Fibroblast of skin of back (primary cell): ENCODE measurements at places on chromosomes 4 and X.

- no peak for DNase-seq
Observed at GRCh38 chrX:134671294-134671693, 13.0 kb upstream of the PLAC1 start.

DNA sequence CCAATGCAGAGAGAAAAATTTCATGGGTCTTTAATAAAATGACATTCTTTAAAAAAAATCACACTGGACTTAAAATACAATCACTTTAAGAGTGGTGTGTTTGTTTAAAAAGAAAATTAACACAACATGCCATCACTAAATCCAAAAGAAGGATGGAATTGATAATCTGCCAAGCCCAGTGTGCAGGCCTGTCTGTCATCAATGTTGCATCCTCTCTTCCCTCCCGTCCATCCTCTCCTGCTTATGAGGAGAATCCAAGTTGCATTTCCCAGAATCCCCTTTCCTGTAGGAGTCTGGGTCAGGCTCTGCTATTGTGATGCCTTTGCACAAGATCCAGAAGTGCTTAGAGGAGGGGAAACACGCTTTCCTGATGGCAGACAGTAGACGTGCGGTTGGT, 169.4 kb downstream of the MID1 start:
- DNase-seq, result no peak

GRCh38 chr4:89158884-89159503, 47.7 kb downstream of the TIGD2 start:
- DNase-seq, result peak; percentile 43

DNA sequence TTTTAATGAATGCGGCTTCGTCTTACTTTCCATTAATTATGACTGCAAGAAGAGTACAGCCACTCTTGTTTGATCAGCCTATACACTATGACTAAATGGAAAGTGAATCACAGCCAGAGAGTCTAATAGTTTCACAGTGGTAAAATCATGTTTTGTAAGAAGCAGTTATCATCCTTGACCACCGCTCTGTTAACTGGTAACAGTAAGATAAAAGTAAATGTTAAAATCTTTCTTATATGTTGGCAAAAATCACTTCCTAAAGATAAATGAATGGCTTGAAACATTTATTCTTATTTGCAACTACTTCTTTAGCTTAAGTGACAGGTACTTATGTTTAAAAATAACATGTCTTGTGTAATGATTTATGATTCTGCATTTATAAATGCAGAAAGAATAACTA, 13.2 kb downstream of the GALNT7 start:
- DNase-seq, result peak; percentile 64

DNA sequence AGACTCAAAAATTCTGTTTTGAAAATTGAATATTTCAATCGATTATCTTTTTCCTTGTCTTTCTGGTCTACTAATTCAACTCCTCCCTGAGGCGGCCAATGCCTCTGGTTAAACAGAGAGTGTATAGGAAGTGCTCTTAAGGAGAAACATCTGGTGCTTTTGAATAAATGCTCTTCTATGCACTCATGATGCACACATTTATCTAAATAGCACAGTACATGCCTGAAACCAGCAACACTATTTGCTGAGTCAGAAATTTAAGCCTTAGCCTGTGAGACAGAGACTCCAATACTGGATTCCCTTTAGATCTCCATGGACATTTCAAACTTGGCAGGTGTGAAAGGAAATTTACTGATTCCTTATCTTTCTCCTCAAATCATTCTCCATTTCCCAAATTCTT, 118.6 kb downstream of the SLIT2 start:
- DNase-seq, result peak; percentile 79

- DNase-seq, result peak; percentile 54
Observed at GRCh38 chr4:26368685-26369084, 47.9 kb downstream of the RBPJ start.

DNA sequence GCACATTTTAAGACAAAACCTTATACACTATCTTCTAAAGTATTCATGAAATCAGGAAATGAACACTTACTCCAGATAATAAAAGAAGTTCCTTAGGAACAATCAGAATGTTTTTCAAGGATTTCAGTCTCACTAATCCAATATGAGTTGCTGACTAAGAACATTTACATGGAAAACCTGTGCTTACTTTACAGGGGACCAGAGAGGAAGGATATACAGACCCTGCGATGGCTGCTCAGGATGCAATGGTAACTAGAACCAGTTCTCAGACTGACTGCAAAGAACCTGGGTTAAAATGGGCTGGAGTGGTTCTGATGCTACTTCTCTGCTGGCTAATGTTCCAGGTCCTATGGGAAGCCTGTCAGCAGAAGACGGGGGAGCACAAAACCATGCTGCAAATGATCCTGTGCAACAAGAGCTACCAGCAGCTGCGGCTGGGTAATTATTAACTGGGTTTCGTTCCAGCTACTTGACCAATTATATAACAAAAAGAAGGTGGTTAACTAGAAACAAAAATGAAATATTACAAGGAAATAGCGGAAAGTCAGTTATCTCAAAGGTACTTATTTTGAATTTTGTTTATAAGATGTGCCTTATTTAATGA, 85.3 kb downstream of the ANXA10 start:
- no peak for DNase-seq

- no peak for DNase-seq
Observed at GRCh38 chrX:111917591-111917990, 41.6 kb downstream of the TRPC5OS start.

DNA sequence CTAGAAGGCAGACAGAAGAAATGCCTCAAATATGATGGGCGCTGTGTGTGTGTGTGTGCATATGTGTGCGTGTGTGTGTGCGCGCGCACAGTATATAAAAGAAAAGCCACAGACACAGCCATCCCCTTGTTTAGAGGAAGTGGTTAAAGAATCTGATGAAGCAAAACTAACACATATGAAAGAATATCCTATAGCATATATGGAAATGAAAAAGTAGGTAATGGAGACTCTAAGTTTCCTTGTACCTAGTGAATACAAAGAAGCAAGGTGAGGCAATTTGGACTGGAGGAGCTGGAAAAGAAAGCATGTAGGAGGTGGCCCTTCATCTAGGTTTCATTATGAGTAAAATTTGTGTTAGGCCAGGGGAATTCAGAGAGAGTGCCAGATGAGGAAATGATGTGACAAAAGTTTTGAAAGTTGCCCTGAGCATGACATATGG, 58.6 kb upstream of the MCF2 start:
- DNase-seq, result no peak

DNA sequence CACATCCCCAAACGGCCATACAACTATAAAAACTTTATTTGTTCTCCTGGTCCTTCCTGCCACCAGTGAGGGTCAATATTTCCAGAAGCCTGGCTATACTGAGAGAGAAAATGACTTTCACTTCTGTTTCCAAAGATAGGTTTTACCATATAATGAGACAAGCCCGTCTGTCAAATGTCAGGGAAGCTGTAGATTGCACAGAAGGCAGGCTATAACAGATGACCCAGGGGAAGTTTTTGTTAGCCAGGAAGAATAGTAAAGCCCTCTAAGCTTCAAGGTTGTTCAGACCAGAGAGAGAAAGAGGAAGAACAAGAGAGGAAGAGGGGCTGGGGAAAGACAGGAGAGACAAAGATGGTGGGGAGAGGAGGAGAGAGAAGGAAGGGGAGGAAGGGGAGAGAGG, 217.5 kb downstream of the GBA3 start:
- DNase-seq, result no peak

DNA sequence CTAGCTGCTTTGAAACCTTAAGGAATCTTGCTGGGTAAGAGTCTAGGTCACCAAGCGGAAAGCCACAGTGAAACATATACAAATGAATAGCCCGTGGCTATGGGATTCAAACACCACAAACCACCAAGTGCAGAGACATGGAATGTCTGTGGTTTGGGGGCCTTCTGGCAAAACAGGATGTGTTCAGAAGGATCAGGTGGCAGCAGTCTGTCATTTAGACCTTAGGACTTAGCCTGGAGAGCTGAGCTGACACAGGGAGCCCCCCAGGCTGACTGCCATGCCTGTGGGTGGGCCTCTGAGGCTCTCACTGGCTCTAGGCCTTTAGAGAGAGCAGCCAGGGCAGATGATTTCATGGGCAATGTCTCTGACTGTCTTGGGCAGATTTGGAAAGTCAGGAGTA, 225.6 kb downstream of the FBXW7 start:
- peak; percentile 82 for DNase-seq

DNA sequence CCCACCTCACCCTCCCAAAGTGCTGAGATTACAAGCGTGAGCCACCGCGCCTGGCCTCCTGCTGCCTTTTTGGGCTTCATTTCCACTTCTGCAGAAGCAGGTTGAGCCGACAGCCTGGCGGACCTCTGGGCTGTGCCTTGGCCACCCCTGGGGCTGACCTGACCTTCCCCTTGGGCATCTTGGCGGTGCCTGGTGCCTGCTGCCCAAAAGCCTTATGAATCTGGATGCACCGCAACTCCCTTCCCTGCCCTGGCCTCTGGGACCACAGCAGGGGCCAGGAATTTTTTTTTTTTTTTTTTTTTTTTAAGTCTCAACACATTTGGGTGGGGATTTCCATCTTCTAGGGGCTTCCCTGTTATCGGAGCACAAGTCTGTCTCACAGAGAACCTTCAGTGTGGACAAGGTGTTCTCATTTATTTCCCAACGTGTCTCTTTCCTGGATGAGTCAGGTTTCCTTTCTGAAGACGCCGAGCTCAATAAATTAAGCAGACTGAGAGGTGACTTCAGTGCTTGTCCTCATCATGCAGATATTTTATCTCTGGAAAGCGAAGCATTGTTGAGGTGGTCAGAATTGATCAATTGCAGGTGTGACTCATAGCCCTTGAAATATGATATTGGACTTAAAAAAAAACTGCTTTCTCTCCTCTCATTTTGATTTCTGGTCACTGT, 79.7 kb downstream of the SHROOM2 start:
- no peak for DNase-seq

DNA sequence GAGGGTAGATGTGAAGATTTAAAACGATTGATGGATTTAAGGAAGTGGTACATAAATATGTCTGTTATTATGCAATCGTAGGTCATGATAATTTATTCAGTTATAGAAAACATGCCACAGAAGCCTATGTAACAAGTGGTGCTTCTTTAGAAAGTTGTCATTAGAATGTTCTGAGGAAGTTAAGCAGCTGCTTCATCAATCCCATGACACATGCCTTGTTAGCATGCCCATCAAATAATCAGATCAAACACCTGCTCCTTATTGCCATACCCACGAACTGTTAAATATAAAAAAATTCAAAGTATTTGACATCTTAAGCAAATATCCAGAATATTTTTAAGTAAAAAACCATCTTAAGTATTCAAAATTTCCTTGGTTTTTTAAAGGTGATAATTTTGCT, 76.4 kb upstream of the MYOZ2 start:
- DNase-seq, result no peak

- DNase-seq, result no peak
Observed at GRCh38 chr4:102612824-102613366, 111.7 kb downstream of the NFKB1 start.

DNA sequence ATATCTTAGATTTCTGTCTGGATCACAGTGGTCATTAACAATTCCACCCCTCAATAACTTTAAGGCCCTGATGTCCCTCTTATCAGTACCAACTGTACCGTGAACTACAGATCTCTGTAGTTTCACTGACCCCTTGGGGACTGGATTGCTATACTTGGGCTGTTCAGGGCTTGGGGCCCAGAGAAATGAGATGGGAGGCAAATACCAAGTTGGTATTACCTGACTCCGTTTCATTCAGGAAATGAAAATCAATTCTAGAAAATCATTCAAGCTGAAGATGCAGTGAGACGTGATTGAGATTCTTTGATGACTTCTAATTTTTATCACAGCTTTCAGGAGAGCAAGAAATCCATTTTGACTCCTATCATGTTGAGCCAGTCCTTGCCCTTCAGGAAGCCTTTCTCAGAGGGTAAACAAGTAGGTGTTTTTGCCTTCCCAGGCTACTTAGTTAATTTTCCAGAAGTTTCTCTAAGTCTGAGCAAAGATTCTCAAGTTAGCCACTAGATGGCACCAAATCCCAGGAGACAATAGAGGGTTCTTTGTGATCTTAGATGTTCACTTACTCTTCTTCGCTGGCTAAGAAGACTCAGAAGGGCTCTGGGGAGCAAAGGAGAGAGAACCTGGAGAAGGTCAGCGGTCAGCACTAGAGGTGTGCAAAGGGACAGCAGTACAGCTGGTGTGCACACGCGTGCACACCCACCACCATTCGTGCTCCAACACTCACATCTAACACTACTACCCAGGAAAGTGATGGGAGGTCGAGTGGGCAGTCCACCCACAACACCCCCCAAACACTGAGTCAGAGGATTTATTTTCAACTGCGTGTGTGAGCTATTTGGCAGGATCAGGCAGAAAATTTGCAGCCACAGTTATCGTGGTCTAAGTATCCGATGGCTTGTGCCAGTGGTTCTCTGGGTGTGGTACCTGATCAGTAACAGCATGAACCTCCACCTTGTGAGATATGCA, 7.4 kb downstream of the HNRNPH2 start:
- peak; percentile 69 for DNase-seq

- peak; percentile 5 for DNase-seq
Observed at GRCh38 chrX:20421275-20421674, 154.6 kb upstream of the RPS6KA3 start.

GRCh38 chr4:129808242-129808641, 712.3 kb downstream of the C4orf33 start:
- no peak for DNase-seq

GRCh38 chr4:40199999-40200874, 3.4 kb downstream of the RHOH start:
- DNase-seq, result no peak

DNA sequence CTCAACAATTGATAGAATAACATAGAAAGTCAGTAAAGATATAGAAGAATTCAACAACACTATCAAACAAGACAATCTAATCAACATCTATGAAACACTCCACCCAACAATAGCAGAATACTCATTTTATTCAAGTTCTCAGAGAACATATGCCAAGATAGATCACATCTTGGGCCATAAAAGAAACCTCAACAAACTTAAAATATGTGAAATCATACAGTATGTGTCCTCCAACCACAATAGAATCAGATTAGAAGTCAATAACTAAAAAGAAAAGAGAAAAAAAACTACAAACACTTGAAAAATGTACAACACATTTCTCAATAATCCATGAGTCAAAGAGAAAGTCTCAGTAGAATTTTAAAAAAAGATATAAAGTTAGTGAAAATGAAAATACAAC, 78.6 kb upstream of the LDB2 start:
- no peak for DNase-seq

DNA sequence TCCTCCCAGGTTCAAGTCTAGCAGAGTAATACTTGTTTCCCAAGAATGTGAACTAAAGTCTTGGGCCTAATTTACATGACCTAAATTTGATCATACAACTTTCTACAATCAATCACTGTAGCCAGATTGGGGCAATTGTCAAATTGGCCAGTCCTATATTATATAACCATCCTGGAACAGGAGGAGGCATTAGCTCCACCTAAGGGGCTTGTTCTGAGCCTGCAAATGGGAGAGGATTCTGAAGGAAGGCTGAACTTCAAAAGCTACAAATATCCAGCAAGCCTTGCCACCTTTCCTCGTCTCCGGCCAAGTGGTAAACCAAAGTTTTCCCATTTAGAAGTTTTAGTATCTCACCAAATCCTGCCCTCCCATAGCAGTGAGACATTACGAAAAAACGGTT, 1289.6 kb upstream of the TENM3 start:
- DNase-seq, result no peak

DNA sequence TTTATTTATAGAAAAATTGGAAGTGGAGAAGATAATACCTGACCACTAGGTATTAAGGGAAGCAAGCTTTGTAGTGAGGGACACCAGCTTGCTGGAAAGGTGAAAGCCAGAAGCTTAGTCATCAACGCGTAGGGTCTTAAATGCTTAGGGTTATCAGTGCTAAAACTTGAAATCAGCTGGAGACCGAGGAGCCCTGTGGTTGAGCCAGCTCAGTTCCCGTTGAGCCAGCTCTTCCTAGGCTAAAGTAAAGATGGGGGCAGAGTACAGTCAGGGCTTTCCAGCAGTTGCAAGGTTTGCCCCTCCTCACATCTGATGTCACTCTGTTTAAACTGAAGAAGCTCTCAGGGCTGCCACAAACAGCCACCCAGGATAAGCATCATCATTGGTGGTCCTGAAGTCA, 240.7 kb downstream of the DCLK2 start:
- DNase-seq, result no peak
